Forelimb muscle (tissue), 1 donor: ENCODE measurements at places on chromosomes 1 and 21. TPM values are rescaled to one million over a fixed set of nuclear protein-coding genes. Genes with fewer than 3 reads are reported as not detected.

- no peak for DNase-seq
These were observed 112.2 kb downstream of the GRIK3 start for GRCh38 chr1:36922071-36922470.

DNA sequence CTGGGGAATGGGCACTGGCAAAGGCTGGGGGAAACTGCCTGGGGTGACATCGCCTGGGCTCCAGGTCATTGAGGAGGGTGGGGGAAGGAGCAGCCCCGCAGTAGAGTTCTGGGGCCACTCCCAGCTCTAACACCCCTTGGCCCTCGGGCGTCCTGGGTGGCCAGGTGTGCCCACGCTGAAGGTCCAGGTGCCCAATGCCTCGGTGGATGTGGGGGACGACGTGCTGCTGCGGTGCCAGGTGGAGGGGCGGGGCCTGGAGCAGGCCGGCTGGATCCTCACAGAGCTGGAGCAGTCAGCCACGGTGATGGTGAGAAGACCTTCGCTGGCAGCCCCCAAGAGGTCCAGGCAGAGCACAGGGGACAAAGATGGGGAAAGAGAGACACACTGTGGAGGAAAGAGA lies 7.7 kb downstream of the NTRK1 start:
- DNase-seq = no peak

Gene SLC35F3
- 0.53 TPM for polyA plus RNA-seq

Gene FAM229A
- polyA plus RNA-seq = 7.0 TPM

DNA sequence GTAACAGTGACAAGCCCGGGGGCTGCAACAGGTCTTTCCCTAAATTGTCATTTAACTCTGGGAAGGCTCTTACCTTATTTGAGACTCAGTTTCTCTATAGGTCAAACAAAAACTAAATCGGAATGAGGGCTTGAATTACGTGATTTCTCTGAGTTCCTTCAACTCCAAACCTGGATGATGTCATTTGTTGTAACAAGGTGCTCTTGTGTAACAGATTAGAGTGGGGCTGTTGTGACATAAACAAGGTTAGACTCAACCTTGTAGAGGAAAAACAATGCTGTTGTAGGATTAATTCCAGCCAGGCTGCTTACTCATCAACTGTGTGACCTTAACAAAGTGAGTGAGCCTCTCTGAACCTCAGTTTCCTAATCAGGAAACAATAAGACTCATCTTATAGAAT lies 74.4 kb downstream of the SUSD4 start:
- no peak for DNase-seq

Gene TFAP2E
- 0.59 TPM for polyA plus RNA-seq

GRCh38 chr1:56508523-56508983 lies 70.8 kb downstream of the PLPP3 start:
- DNase-seq = no peak

DNA sequence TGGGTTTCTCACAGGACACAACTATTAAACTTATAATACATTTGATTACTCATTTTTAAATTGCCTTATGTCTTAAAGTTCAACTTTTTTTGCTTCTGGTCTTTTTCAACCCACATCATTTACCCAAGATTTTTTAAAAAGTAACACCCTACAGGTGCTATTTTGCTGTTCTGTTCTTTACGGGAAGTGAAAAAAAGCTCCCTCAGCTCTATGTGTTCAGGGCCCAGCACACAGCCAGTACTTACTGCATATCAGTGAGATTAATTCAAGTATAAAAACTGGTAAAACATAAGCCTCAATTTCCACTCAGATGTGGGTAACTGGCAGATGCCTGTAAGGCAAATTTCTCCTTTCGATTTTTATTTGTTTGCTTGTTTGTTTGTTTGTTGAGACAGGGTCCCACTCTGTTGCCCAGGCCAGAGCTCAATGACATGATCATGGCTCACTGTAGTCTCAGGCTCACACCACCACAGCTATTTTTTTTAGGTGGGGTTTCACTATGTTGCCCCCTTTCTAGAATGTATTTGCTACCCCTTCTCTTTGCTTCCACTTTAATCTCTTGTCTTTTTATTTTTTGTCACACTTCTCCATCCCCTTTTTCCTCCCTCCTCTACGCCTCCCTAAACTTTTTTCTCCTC lies 20.3 kb downstream of the RNASEL start:
- no peak for DNase-seq

DNA sequence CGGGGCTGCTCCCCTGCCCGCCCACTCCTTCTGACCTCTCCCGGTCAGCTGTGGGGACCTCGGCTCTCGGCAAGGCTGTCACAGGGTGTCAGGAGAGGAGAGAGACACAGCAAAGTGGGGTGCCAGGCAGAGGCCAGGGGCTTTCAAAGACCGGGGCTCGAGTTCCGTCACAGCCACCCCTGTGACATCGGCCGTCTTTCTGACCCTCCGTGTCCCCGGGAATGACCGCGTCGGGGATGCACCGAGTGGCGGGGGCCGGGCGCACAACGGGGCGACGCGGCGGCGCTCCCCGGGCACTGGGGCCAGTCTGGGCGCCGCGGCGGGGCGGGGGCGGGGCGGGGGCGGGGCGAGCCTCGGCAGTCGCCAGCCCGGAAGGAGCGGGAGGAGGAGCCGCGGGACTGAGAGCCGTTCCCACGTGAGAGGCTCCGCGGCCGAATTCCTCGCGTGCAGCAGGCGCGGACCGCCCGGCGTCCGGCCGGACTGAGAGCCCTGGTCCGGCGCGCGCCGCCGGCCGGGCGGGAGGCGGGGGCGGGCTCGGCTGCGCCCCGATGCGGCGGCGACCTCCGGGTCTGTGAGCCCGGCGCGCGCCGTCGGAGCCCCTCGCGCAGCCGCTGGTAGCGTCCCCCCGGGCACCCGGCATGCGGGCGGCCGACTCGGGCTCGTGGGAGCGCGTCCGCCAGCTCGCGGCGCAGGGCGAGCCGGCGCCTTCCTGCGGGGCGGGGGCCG lies 229.7 kb upstream of the TMEM51 start:
- no peak for DNase-seq

DNA sequence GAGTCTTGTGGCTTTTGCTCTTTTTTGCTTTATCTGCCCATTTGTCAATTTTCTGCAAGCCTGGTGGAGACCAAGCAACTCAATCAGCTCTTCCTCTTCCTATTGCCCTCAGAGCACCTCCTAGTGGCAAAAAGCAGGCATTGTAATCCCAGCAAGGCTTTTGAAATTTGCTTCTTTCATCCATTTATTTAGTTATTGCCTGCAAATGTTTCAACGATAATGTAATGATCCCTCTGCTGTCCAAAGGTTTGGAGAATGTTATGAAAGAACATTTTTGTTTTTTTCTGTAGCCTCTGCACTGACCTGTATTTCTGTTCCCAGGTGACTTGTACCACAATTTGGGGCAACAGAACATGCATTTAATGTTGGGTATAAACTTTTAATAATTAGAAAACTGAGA lies 127.8 kb downstream of the GABPA start:
- DNase-seq = no peak

GRCh38 chr1:151336556-151336955 lies 9.3 kb upstream of the PI4KB start:
- no peak for DNase-seq

DNA sequence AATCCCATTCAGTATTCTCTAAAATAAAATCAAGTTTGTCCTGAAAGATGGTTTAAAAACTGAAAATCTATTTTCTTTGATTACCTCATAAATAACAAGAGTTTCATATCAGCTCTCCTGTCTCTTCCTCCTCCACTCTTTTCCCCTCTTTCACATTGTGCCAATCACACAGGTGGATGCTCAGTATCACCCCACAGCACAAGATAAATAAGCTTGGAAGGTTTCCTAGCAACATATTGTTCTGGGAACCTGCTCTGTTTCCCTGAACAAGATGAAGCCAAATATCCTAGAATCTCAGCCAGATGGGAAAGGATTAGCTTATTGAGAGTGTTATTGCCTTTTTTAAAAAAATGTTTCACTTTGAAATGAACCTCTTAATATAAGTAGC lies 45.7 kb upstream of the CACYBP start:
- DNase-seq = no peak

- DNase-seq = no peak
These were observed 140.2 kb upstream of the SGIP1 start for GRCh38 chr1:66393586-66394287.

Gene INSRR
- 0.70 TPM for polyA plus RNA-seq

Gene OR2L3
- not detected for polyA plus RNA-seq

DNA sequence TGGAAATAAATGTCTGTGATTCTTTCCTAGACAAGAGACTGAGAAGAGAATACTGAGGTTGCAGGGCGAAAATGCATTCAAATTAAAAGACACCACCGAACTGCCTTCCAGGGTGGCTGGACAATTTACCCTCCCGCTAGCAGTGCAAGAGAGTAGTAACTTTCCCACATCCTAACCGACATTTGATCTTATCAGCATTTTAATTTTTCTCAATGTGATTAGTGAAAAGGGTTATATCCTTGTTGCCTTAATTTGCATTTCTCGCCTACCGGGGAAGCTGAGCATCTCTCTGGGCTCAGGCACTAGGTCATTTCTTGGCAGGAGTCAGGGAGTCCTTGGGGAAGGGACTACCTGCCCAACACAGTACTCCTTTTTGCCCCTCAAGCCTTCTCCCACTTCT lies 2.8 kb downstream of the TNFRSF8 start:
- DNase-seq = no peak

- DNase-seq = no peak
These were observed 12.4 kb downstream of the LYST start for GRCh38 chr1:235854347-235854746.

Gene PLEKHO1
- polyA plus RNA-seq = 98.5 TPM

- DNase-seq = no peak
These were observed 216.6 kb downstream of the ATG4C start for GRCh38 chr1:63000508-63000907.

Gene BRINP3
- polyA plus RNA-seq = 0.63 TPM

Gene RAP1A
- 48.6 TPM for polyA plus RNA-seq

Gene OSBPL9
- polyA plus RNA-seq = 57.8 TPM

DNA sequence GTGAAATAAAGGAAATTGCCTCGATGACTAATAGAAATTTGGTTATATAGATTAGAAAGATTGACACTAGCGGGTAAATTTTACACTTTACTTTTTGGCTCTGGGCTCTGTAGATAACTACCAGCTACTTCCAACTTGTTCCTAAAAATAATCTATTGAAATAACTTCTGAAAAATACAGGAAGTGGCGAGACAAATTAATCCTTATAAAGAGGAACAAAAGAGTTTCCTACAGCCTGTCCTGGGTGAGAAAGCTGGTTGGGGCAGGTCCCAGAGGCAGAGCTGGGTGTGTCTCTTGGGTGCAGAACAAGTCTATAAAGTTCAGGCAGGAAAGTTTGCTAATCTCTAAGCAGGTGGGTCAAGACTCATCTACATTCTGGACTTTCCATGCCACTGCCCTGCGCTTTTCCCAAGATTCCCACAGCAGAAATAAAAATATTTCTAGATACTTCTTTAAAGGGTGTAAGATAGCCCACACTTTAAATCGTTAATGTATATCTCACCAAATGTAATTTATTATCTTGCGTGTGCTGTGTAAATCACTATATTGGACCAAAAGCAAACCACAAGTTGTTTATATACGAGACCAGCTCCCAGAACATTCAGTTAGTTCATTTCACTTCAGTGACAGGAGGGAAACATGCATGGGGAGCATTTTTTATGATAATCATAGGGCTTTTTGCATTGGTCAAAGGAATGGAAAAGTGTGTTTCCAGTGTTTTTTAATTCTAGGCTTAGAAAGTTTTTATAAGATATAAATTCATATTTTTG lies 70.1 kb upstream of the NRIP1 start:
- no peak for DNase-seq

Gene PCSK9
- 3.9 TPM for polyA plus RNA-seq

Gene ERG
- polyA plus RNA-seq = 16.4 TPM

GRCh38 chr1:28893403-28894102 lies 20.8 kb upstream of the EPB41 start:
- no peak for DNase-seq

DNA sequence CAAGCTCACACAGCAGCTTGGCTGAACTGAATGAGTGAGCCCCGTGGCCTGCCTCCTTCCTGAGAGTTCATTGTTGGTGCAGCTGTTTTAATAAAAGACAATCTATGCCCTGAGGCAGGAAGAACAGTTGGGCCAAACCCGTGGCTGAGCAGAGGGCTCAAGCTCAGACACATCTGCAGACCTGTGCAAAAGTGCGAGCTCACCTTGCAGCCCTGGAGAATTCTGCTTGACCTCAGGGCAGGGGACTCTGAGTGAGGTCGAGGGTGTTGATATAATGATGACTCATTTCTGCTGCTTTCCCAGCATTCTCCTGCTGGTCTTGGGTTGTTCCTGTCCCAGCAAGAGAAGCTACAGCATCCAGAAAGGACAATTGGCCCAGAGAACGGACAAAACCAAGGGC lies 61.0 kb downstream of the ATP5PO start:
- DNase-seq = no peak

- no peak for DNase-seq
These were observed 61.8 kb upstream of the NBL1 start for GRCh38 chr1:19582318-19582717.

Gene FAF1
- 42.8 TPM for polyA plus RNA-seq

DNA sequence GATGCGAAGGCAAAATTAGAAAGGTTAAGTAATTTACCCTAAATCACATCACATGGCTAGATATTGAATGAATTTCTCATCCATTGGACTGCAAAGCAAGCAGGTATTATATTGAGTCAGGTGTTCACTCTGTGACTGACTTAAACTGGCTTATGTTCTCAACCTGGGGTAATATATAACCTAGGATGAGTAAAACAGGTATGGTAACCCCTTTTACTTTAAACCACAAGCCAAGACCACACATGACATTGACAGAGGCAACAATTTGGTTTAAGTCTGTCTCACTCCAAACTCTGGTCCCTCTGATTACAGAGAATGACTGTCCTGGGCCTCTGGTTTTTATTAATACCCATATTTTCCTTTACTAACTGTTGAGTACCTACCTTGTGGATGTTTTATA lies 33.3 kb downstream of the MAEL start:
- DNase-seq = no peak

DNA sequence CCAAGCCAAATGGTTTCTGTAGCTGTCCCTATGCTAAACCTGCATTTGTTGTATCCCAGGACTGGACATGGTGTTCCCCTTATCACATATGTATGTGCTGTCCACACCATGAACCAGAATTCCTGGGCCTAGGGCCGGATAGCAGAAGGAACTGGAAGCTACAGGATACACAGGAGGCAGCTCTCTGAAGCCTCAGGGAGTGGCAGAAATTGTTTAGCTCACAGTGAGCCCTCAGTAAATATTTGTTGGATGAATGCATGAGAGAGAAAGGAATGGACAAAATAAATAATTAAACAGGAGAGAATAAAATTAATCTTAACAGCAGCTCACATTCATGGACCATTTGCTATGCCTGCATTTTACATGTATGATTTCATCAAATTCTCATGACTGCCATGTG lies 2.1 kb downstream of the NIPAL3 start:
- no peak for DNase-seq

DNA sequence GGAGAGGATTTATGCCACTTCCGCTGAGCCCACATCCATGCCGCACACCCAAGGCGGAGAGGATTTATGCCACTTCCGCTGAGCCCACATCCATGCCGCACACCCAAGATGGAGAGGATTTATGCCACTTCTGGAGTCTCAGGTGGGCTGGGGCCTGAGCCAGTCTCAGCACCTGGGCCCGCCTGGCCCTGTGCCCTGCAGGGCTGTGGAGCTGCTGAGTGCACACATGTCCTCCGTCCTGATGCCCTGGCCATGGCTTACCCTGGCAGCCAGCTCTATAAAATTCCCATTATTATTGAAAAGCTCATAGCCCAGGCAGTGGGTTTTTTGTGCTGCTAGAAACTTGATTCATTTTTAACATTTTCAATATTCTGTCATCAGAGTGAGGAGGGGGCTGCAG lies 89.8 kb upstream of the TMEM51 start:
- no peak for DNase-seq

GRCh38 chr1:11817192-11817591 lies 11.2 kb downstream of the CLCN6 start:
- DNase-seq = no peak
